Substantia nigra (tissue), 51 donors: ENCODE measurements at places on chromosomes 13 and 19.

- DNase-seq = no peak
Measured at GRCh38 chr13:74978591-74978990, 503.4 kb downstream of the TBC1D4 start.

DNA sequence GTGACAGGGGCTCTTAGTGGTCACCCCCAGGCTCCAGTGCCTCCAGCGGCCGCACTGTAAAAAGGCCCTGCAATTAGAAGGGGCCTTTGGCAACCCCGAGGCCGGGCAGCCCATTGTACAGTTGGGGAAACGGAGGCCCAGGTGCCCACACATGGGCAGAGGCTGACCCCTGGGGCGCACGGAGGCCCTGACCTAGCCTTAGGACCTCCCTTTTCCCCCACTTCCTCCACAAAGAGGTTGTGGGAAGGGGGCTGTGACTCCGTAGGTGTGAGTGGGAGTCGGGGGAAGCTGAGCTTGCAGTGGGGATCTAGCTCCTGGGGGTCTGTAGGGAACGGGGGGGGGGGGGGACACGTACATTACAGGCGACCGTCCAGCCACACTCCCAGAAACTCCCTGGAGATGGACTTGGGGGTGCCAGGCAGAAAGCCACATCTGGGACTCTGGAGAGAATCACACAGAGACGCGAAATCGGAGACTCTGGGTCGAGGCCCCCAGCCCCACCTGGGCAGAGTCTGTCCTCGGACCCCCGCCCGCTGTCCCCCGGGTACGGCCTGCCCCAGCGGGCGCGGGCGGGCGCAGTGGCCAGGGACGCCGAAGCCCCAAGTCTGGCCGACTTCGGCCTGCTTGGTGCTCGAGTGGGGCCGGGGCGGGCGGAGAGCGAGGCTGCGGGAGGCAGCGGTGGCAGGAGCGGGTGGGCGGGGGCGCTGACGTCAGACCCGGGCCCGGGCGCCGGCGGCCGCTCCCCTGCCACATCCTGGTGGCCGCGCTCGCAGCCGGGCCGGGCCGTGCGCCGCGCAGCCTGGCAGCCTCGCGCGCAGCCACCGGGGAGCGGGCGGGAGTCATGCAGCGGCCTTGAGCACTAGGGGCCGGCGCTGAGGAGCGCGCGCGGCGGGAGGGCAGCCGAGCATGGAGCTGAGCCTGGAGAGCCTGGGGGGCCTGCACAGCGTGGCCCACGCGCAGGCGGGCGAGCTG lies at the start of gene ONECUT3:
Gene ONECUT3, plus strand, starts transcription at position 750 of the 972 bp plus-strand sequence. Its CDS starts 157 bp downstream, at position 907.
- DNase-seq = no peak

GRCh38 chr13:110546378-110546777 lies 15.1 kb downstream of the RAB20 start:
- no peak for DNase-seq

- peak; percentile 55 for DNase-seq
Measured at GRCh38 chr19:54430306-54431254, 15.3 kb downstream of the TTYH1 start.
